ENCODE measurements at places on chromosomes 16 and 17.

- no peak for DNase-seq
Observed at GRCh38 chr16:75272097-75272551, 20.7 kb upstream of the BCAR1 start.

GRCh38 chr17:64354396-64354795 is 36.3 kb downstream of the PECAM1 start:
- no peak for DNase-seq

- DNase-seq, result no peak
Observed at GRCh38 chr17:20235747-20236146, 226.6 kb downstream of the SPECC1 start.

- no peak for DNase-seq
Observed at GRCh38 chr17:51428668-51429495, 168.5 kb downstream of the UTP18 start.

GRCh38 chr17:11996722-11997146 is 541 bp downstream of the ZNF18 start:
- peak; percentile 53 for DNase-seq

GRCh38 chr16:28062847-28063521 is 530 bp downstream of the GSG1L start:
- peak; percentile 50 for DNase-seq

Measured in GM20000 (cell line).